ENCODE measurements at places on chromosomes 13 and 19.
A peak's percentile ranks its signal among the peaks of the same experiment; 100 is the strongest.

DNA sequence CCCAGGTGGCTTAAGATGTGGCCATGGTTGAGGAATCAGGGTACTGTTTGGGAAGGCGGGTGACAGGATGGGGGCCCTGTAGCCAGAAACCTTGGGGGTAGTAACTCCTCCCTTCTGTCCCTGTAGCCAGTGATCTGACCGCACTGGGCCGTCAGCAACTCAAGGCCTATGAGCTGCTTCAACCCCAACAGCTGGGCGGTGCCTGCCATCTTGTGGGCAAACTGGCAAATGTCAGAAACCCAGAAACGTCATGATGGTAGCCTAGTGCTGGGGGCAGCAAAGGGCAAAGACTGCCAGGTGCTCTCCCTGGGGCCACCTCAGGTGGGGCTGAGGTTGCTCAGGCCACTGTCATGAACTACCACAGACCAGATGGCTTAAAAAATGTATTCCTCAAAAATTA is 3.5 kb downstream of the COPE start:
- DNase-seq: no peak

- DNase-seq: no peak
Measured at GRCh38 chr19:15194938-15195337, 5.9 kb downstream of the NOTCH3 start.

GRCh38 chr13:43307921-43308433 is 284.6 kb downstream of the DNAJC15 start:
- DNase-seq: peak; percentile 78

DNA sequence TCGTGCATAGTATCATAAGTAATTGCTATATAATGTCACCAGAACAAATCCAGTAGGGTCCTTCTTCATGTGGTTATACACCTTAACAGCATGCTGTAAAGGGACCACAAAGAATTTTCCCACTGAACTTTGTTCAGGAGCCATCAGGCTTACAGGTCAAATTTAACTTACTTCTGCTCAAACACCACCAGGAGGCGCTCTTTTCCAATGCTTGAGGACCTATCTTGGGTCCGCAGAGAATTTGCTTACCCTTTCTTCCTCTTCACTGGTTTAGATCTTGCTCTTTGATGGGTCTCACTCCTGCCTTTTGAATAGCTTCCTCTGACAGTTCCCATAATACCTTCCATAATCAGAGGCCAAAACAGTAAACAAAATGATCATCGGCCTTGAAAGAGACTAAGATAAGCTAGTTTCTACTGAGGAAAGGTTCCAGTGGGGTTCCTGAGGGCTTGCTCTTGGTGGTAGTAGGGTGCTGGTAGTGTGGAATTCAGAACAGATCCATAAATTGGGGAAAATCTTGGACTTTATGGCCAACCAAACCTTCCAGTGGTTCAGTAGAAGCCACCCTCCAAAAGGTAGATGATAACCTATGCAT is 37.4 kb downstream of the SCGB2B2 start:
- DNase-seq: peak; percentile 6

DNA sequence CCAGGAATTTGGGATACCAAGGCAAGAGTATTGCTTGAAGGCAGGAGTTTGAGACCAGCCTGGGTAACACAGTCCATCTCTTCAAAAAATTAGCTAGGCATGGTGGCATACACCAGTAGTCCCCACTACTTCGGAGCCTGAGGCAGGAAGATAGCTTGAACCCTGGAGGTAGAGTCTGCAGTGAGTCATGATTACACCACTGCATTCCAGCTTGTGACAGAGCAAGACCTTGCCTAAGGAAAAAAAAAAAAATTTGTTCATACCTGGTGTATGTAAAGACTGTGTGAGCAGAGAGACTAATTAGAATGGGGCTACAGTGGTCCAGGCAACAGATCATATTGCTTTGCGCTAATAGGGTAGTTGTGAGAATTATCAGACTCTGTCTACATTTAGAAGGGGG is 778.3 kb upstream of the PCDH20 start:
- no peak for DNase-seq

GRCh38 chr13:75356421-75356820 is 125.5 kb downstream of the TBC1D4 start:
- no peak for DNase-seq

DNA sequence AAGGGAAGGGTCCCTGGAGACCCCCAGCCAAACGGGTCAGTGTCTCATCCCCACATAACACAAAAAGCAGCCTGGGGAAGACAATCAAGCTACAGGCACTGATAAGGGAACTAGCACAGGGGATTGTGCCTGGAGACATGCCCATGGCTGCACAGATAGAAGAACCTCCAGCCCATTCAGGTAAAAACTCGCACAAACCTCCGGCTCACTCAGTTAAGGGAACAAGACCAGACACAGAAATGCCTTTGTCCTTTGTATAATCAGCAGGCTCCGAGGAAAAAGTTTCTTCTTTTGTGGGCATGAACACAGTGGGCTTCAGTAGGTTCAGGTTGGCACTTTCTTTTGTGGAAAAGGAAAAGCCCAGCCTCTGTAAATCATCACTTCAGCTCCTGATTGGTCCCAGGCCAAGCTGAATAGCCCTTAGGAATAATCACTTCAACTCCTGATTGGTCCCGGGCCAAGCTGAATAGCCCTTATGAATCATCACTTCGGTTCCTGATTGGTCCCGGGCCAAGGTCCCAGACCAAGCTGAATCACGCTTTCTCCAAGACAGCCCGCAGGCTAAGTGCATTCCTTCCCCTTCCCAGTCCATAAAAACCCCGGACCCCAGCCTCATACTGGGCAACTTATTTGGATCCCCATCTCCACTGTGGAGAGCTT is 5.0 kb upstream of the ZNF230 start:
- DNase-seq: no peak

DNA sequence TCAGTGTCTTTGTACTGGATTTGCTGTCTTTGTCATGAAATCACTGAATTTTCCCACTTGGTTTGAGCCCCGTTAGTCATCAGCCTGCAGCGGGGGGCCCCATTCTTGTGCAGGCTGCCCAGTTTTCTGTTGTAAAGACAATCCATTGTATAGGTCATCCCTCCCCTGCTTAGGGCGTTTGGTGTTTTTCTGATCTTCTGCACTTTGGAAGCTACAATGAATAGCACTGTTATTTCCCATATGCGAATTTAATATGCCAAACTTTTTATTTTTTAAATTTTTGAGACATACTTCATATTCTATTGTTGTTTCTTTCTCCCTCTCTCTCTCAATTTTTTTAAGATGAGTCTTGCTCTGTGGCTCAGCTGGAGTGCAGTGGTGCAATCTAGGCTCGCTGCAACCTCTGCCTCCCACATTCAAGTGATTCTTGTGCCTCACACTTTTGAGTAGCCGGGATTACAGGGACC is 9.0 kb downstream of the SLC27A1 start:
- DNase-seq: no peak

DNA sequence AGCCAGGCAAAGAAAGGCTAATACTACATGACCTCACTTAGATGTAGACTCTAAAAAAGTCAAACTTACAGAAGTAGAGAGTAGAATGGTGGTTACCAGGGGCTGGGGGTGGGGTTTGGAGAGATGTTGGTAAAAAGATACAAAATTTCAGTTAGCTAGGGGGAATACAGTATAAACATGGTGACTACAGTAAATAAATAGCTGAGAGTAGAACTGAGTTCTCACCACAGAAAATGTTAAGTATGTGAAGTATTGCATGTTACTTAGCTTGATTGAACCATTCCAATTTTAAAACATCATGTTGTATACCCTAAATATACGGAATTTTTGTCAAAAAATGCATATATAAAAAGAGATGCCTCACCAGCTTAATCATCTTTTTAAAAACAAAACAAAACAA is 67.5 kb upstream of the DOCK9 start:
- DNase-seq: no peak

- no peak for DNase-seq
Measured at GRCh38 chr13:21012841-21013681, 48.3 kb downstream of the LATS2 start.

GRCh38 chr13:41641961-41642360 is 184.6 kb downstream of the RGCC start:
- DNase-seq: no peak

Data from smooth muscle cell of the brain vasculature (primary cell).